ENCODE measurements at places on chromosomes 2 and 18. TPM values are rescaled to one million over a fixed set of nuclear protein-coding genes. Genes with fewer than 3 reads are reported as not detected.

The GAD1 gene
- total RNA-seq, result not detected

The RESP18 gene
- not detected for total RNA-seq

The TEX44 gene
- total RNA-seq, result not detected

The CDH2 gene
- 220 TPM for total RNA-seq

The RAB17 gene
- 0.63 TPM for total RNA-seq

The TRPM8 gene
- total RNA-seq, result 0.33 TPM

The CRYGC gene
- total RNA-seq, result not detected

The BCL11A gene
- total RNA-seq, result 5.6 TPM

Measured in mesangial cell (primary cell).